ENCODE measurements at places on chromosomes 5 and 9. TPM values are rescaled to one million over a fixed set of nuclear protein-coding genes. Genes with fewer than 3 reads are reported as not detected.

- no peaks in the 10 kb centered on the region for H3K27me3 ChIP-seq
- DNase-seq: no peak
- H3K4me1 ChIP-seq: no peaks in the 10 kb centered on the region
- H3K4me3 ChIP-seq: no peak overlapping the region
- no peaks in the 10 kb centered on the region for H3K36me3 ChIP-seq
Measured at GRCh38 chr5:102638316-102638715, 116.8 kb upstream of the PAM start.

The CENPP gene
- 1.1 TPM for polyA plus RNA-seq

GRCh38 chr9:89755821-89756220, 151.0 kb downstream of the GADD45G start:
- peak; percentile 41 for DNase-seq
- no peaks in the 10 kb centered on the region for H3K27me3 ChIP-seq
- no peaks in the 10 kb centered on the region for H3K36me3 ChIP-seq
- H3K4me3 ChIP-seq: no peak overlapping the region

GRCh38 chr5:43647789-43648188, 44.8 kb downstream of the NNT start:
- no peaks in the 10 kb centered on the region for H3K27me3 ChIP-seq
- H3K27ac ChIP-seq: no peak overlapping the region
- no peaks in the 10 kb centered on the region for H3K36me3 ChIP-seq
- no peaks in the 10 kb centered on the region for H3K4me1 ChIP-seq
- no peak overlapping the region for H3K4me3 ChIP-seq

DNA sequence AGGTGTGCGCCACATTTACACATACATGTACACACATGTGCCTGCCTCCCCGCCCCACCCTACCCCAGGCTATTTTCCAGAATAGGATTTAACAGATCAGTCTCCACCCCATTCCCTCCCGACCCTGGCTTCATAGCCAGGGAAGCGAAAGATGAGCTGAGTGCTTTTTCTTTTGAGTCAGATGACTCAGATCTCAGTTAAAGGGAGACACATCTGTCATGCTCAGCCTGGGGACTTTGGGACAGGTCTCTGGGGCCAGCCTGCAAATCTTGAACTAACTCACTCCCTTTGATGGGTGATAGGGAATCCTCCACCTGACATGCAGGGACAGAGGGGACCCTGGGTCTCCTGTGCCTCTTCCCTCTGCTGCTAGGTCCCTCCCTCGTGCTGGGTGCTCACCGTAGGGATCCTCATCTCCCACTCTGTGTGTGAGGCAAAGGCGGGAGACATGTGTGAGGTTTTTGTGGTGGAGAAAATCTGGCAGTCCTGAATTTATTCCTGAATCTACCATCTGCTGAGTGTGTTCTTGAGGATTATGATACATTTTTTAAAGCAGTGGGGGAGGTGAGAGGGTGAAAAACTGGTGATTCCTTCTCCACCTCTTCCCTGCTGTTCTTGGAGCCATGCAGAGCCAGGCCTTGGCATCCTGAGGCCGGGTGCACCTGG, 37.7 kb downstream of the NEUROG1 start:
- no peak for DNase-seq
- H3K4me3 ChIP-seq: no peak overlapping the region
- no peaks in the 10 kb centered on the region for H3K27me3 ChIP-seq
- no peak overlapping the region for H3K27ac ChIP-seq

GRCh38 chr5:94793113-94793815, 174.8 kb downstream of the SLF1 start:
- no peak overlapping the region for H3K27ac ChIP-seq
- no peaks in the 10 kb centered on the region for H3K4me1 ChIP-seq
- H3K36me3 ChIP-seq: no peaks in the 10 kb centered on the region
- no peak overlapping the region for H3K4me3 ChIP-seq
- no peak for DNase-seq
- no peaks in the 10 kb centered on the region for H3K27me3 ChIP-seq

DNA sequence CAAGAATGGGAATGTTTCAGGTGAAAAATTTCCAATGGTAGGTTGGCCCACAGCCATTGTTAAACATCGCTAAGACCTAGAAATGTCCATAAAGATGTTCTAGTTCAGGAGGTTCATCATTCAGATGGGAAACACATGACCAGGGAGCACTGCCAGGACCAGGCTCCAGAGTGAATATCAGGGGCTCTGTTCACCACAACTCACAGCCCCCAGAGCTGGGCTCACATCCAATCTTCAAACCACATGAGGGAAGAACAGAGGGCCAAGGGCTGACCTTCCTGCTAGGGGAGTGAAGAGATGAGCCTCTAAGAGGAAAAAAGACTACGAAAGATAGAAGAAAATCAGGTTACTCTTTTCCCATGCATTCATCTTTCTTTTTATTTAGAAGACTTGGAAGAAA, 205.8 kb downstream of the SEMA5A start:
- H3K4me3 ChIP-seq: no peak overlapping the region
- DNase-seq: no peak
- no peak overlapping the region for H3K27ac ChIP-seq
- H3K4me1 ChIP-seq: no peaks in the 10 kb centered on the region
- no peaks in the 10 kb centered on the region for H3K27me3 ChIP-seq

- H3K27ac ChIP-seq: no peak overlapping the region
- no peak overlapping the region for H3K4me3 ChIP-seq
- DNase-seq: no peak
- no peaks in the 10 kb centered on the region for H3K27me3 ChIP-seq
Measured at GRCh38 chr9:94948567-94949235, 222.2 kb downstream of the AOPEP start.

The CTXN3 gene
- not detected for polyA plus RNA-seq

DNA sequence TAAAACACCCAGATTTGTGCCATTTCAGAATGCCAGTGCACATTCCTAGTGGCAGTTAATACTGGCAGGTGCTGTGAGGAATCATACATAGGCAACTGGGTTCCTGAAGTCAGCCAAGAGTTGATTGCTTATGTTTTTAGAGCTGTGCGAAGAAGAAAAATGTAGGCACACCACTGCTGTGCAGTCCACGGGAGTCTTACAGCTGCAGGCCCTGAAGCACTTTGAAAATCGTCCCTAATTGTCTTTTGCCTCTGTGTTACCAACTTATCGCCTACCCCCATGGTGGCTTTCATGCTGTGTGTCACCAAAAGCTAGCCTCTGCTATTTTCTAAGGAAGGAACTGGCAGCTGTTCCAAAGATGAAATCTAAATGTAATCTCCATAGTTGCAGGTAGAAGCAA, 263.9 kb downstream of the ARRDC3 start:
- no peaks in the 10 kb centered on the region for H3K36me3 ChIP-seq
- no peaks in the 10 kb centered on the region for H3K4me1 ChIP-seq
- peak overlapping the region; percentile 52 for H3K27ac ChIP-seq
- no peak overlapping the region for H3K4me3 ChIP-seq

- no peak overlapping the region for H3K4me3 ChIP-seq
- DNase-seq: no peak
- H3K36me3 ChIP-seq: no peaks in the 10 kb centered on the region
Measured at GRCh38 chr5:133738271-133738670, 125.9 kb upstream of the FSTL4 start.

GRCh38 chr5:125415126-125415525, 668.7 kb upstream of the ZNF608 start:
- no peak overlapping the region for H3K27ac ChIP-seq
- no peaks in the 10 kb centered on the region for H3K36me3 ChIP-seq
- no peaks in the 10 kb centered on the region for H3K27me3 ChIP-seq
- H3K4me3 ChIP-seq: no peak overlapping the region
- no peak for DNase-seq

The CCDC152 gene
- polyA plus RNA-seq: 0.63 TPM

GRCh38 chr5:114467729-114468128, 105.9 kb downstream of the KCNN2 start:
- no peak overlapping the region for H3K27ac ChIP-seq
- H3K36me3 ChIP-seq: no peaks in the 10 kb centered on the region
- H3K27me3 ChIP-seq: no peaks in the 10 kb centered on the region
- H3K4me1 ChIP-seq: peaks cover 10% of the 10 kb centered on the region
- no peak for DNase-seq
